ENCODE measurements at places on chromosomes 2 and 18. TPM values are rescaled to one million over a fixed set of nuclear protein-coding genes. Genes with fewer than 3 reads are reported as not detected.

Gene LYG2
- not detected for total RNA-seq

GRCh38 chr18:2459886-2460285, 111.4 kb downstream of the METTL4 start:
- DNase-seq, result no peak

Gene SMAD4
- 139 TPM for total RNA-seq

Gene CHN1
- 54.0 TPM for total RNA-seq

Gene ZSCAN30
- 10.3 TPM for total RNA-seq

Gene ALPI
- not detected for total RNA-seq
